ENCODE measurements at places on chromosomes 6 and 20.

DNA sequence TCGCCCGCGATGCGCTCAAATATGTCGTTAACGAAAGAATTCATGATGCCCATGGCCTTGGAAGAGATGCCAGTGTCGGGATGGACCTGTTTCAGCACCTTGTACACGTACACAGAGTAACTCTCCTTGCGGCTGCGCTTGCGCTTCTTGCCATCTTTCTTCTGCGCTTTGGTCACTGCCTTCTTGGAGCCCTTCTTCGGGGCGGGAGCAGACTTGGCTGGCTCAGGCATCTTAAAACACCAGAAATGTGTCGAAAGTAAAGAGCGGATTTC, 36.4 kb downstream of the HFE start:
- DNase-seq = no peak

DNA sequence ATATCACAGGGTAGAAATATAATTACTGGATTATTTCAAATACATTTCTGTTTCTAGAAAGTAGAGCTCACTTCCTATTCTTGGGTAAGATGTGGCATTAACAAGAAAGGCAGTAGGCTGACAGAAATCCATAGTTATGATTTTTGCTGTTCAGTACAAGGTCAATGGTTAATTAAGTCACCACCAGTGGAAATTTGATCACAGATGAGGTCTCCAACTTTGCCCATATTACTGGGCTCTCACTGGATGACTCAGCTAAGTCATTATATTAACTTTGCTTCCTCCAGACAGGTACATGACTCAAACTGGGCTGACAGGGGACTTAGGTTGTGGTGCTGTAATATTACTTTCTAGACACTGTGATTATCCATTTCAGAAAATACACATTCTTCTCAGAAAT, 212.4 kb downstream of the GRIK2 start:
- no peak for DNase-seq

GRCh38 chr6:19851241-19852089, 14.3 kb downstream of the ID4 start:
- DNase-seq = no peak

DNA sequence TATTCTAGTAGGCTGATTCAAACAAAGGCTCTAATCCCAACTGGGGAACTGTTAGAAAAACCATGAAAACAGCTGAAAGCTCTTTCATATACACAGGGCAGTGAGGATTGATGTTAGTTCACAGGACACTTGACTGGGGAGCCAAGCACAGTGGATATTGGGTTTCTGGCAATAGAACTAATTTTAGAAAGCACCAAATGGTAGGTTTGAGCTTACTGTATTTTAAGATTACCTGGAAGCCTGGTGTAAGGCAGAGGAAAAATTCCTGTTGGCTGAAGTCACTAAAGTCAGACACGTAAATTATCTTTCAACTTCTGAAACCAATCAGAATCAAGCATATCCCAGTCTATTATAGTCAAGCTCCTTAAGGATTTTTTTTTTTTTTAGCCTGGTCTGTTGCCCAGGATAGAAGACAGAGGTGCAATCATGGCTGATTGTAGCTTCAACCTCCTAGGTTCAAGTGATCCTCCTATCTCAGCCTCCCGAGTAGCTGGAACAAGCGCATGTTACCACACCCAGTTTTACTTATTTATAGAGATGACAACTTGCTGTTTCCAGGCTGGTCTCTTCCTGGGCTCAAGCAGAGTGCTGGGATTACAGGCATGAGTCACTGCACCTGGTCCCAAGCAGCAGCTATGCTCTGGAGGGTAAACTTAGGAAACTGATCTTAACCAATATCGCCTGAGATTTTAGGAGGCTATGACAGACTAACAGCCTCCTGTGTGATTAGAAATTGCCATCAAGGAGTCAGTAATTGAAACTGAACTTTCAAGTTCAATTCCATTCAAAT, 32.5 kb upstream of the SYNCRIP start:
- DNase-seq = no peak

DNA sequence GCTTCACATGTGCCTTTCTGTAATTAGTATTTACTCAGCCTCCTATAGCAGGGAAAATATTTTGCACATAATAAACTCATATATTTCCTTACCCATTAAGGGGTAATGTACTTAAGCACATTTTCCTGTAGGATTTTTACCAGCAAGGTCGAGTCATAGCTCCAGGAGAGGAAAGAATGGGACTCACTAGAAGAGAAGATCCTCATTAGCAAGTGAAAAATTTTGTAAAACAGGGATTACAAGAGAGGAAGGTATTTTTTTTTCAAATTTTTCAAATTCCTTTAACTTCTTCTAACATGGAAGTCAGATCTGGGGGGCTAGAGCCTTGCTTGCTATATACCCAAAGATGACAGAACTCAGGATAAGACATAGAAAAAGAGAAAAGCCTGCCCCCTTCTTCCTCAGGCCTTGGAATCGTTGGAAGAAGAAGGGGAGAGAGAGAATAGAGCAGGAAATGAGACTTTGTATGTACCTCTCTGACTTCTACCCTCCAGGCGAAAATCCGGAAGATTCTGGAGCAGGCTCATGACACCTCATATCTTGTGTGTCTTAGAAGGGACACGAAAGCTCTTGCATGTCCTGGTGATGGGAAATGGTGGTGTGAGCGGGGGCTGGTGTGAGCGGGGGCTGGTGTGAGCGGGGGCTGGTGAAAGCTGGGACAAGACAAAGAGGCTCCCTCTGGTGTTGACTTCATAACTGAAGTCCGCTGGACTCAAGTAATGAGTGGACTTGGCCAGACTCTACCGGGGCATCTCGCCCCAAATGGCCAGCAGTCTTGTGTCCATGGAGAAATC, 256.9 kb upstream of the PLCB4 start:
- no peak for DNase-seq

DNA sequence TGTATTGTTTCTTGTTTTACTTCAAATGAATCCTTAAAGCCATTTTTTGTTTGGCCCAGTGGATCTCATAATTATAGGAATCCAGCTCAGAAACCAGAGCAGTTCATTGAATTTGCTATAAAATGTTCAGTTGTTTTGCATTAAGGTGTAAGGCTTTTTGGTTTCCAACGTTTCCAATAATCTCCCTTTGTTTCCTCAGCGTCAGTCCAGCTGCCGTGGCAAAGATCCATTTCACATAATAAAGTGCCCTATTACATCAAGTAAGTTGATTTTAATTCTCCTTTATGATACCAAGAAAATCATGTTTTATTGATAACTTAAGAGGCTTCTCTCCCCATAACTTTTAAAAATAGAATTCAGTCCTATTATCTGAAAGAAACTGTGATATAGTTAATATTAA, 472.6 kb downstream of the UTRN start:
- no peak for DNase-seq

DNA sequence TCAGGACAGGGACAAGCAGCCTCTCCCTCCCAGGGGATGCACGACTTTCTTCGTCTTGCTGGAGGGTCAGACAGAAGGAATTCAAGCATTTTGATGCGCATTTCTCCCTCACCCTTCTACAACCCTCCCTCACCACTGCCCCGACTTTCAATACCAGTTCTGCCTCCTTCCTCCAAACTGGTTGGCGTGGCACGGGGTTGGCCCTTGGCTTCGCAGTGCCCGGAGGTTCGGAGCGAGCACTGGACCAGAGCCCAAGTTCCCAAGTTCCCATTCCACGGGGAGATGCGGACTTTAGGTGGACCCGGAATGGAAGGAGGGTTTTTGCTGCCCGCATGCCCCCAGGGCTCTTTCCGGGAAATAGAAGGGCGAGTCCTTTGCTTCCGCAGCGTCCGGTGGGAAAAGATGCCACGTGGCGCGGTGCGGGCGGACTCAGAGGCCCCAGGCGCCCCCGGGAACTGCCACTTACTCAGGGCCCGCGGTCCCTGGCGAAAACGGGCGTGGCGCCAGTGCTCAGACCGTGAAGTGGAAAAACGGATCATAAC, 8.0 kb upstream of the LAMP5 start:
- no peak for DNase-seq

DNA sequence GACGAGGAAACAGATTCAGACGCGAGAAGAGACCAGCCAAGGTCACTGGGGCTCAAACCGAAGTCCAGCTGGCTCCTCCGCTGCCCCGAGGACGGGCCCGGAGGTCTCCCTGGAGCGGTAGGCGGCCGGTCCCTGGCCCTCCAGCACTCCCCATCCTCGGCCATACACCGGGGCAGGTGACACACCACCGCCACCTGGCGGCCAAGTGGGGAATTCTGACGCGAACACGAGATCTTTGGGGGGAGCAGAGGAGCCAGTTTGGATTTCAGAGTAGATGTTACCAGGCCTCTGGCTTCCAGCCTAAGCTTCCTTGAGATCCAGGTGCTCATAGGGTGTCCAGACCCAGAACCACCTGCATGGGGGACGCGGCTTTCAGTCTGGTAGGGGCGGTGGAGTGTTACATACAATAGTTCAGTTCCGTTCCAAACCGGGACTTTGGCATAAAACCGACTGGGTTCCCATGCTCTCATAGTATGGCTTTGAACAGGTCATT, 16.1 kb downstream of the BPIFB1 start:
- peak; percentile 50 for DNase-seq

GRCh38 chr6:125598422-125598821, 151.0 kb upstream of the HEY2 start:
- no peak for DNase-seq

DNA sequence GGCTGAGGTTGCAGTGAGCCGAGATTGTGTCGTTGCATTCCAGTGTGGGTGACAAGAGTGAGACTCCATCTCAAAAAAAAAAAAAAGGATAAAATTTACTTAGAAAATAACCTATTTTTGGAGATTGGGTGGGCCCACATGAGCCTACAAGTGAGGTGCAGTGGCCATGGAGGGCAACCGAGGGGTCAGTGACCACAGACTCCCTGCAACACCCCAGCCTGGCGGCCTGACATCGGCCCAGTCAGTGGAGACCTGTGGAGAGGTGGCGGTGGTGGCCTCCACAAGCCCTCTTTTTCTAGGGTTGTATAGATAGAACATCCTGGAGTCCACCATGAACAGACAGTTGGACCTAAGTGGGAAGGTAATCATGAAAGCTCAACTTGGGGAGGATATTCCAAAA, 52.7 kb downstream of the BTBD9 start:
- no peak for DNase-seq

- DNase-seq = no peak
These were observed 142.0 kb downstream of the CEP57L1 start for GRCh38 chr6:109237077-109237985.

DNA sequence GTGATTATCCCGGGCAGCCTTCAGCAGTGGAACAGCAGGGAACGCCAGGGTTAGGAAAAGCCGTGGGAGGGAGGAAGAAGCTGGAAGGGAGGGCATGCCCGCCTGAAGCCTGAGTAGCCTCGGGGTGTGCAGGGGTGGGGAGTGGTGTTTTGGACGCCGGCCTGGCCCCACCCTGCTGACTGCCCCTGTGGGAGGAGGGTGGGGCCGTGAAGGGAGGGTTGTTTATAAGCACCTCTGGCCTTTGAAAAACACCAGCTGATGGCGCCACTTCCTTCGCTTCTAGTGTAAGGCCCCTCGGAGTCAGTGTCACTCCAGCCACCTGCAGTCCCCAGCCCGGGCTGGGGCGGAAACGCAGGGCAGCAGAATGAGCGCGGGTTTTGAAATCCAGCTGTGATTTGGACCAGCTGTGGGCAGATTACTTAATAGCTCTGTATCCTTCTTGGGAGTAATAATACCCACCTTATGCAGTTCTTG, 52.8 kb upstream of the BMP6 start:
- DNase-seq = no peak

DNA sequence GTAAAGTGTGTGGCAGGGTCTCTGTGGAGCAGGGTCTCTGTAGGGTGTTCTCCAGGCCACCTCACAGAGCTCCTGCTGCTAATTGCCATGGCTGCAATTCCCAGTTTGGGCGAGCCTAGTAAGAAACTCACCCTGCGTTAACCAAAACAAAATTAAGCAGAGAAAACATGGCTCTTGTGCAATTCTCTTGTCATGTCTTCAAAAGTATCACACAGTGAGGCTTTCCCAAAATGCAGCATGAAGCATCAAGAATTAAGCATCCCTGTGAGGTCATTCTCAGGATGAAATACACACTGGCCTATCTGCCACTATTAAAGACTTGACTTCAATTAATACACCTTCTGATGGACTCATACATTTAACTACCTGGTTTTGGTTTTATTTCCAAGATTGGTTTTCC, 72.8 kb downstream of the KIF13A start:
- DNase-seq = no peak

GRCh38 chr6:112018619-112019416, 35.1 kb upstream of the CCN6 start:
- DNase-seq = no peak

DNA sequence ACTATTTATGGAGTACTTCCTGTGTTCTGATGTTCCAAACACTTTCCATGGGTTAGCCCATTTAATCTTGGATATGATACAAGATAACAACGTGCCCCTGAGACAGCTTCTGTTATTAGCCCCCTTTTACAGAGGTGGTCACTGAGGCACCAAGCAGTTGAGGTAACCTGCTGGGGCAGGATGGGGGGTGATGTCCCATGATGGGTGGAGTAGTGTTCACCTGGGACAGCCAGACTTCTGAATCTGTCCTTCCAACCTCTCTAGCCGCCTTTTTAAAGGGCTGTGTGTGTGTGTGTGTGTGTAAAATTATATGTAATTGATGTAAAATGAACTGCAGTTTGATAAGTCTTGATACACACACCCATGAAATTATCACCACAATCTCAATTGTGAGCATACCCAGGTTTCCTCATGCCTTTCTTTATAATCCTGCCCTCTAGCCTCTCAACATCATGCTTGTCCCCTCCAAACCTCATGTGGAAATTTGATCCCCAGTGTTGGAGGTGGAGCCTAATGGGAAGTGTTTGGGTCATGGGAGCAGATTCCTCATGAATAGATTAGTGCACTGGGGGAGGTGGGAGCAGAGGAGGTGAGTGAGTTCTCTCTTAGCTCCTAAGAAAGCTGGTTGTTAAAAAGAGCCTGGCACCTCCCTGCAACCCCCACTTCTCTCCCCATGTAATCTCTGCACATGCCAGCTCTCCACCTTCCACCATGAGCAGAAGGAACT, 39.2 kb downstream of the PLAGL2 start:
- no peak for DNase-seq

- no peak for DNase-seq
These were observed 73.9 kb downstream of the PLCB1 start for GRCh38 chr20:8205996-8206395.

- DNase-seq = no peak
These were observed 33.5 kb upstream of the SPAG4 start for GRCh38 chr20:35582131-35582530.

DNA sequence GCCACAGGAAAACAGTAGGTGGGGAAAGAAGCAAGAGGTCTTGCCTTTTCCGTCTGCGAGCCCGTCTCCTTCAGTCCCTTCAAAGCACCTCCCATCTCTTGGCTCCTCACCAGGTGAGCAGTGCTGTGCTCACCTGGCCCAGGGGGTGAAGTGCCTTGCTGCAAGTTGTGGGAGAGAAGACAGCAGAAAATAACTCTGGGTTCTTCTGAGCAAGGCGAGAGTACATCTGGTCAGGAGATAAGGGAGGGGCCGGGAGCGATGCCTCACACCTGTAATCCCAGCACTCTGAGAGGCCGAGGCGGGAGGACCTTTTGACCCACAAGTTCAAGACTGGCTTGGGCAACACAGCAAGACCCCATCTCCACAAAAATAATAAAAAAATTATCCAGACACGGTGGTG, 35.6 kb upstream of the TGM3 start:
- no peak for DNase-seq

DNA sequence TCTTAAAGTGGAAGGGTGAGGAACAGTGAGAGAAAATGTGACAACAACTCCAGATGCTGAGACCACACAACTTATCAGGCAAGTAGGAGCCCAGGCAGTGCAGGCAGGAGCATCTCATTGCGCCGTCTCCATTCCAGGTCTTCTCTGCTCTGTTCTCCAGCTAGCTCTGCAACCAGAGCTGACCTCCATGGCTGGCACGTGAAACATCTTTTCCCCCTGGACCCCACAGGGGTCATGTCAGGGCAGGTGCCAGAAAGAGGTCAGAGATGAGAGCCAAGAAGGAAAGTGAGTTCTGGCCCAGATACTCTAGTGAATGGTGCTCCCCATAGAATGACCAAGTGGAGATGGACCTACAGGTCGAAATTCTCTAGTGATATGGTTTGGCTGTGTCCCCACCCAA, 281.4 kb downstream of the SMOC2 start:
- DNase-seq = no peak

Data from stimulated activated CD8-positive, alpha-beta memory T cell treated with anti-CD3 and anti-CD28 coated beads, Interleukin-12 subunit alpha, Interleukin-12 subunit beta, amount 100 ng/mL, for 4 hours (primary cell).